NCI-H774 (cell line): ENCODE measurements at places on chromosomes 2 and 18.
A peak's percentile ranks its signal among the peaks of the same experiment; 100 is the strongest.

DNA sequence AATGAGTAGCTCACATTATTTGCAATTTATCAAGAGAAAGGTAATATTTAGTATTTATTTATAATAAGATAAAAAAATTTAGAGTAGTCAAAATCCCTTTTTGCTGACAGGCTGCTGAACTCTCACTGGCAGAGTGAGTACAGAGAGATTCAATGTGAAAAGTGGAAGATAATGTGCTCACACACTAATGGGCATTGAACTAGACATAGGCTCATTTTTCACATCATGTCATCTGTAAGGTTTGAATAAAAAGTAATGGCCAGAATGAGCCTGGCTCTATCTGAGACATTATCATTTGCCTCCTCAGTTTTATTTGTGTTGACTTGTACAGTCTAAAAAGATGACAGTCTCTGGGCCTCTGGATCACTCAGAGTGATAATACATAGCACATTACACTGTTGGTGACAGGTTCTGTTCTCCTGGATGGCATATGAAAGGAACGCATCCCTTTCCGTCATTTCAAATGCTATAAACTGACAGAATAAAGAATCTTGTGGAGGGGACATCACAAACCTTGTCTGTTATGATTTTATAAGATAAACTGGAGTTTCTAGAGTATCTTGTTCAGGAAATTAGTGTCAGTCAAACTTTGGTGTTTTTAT lies 812.9 kb downstream of the NR4A2 start:
- DNase-seq, result no peak

- no peak for DNase-seq
Observed at GRCh38 chr2:239315308-239315707, 85.5 kb downstream of the HDAC4 start.

GRCh38 chr2:157324331-157324843 lies 1.2 kb downstream of the ERMN start:
- DNase-seq, result no peak

DNA sequence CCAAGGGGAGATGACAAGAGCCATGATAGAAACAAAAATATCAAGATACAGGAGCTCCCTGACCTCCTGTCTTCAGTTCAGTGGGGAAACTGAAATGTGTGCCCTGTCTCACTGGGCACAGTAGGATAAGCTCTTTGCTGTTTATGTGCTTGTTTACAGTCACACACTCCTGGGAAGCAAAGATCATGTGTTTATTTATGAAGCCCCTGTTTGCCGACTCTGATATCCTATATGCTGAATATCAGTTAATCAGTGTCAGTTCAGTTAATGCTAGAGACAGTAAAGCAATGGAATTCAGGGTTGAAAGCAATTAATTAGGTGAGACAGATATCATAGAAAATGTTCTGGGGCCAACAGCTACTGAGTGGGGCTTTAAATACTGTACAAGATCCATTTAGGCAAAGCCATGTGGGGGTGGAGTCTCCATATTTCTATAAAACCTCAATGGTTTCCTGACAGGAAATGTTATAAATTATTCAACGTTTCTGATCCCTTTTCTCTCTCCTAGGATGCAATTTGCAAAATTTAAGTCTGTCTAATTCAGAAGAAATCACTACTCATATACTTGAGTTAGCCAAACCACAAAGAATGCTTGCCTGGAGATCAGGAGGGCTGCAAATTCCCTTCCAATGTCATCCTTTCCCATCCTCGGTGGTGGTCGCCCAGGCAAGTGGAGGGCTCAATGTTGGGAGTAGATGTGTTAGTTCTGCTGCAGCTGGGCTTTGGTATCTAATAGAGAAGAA lies 551.3 kb downstream of the CMPK2 start:
- DNase-seq, result no peak

- no peak for DNase-seq
Observed at GRCh38 chr2:49111456-49111855, 42.9 kb downstream of the FSHR start.

GRCh38 chr2:241481687-241482086 lies 26.7 kb downstream of the STK25 start:
- DNase-seq, result no peak

GRCh38 chr2:85269959-85270358 lies 57.8 kb downstream of the TGOLN2 start:
- no peak for DNase-seq

GRCh38 chr2:101113441-101114267 lies 37.5 kb downstream of the TBC1D8 start:
- peak; percentile 55 for DNase-seq

DNA sequence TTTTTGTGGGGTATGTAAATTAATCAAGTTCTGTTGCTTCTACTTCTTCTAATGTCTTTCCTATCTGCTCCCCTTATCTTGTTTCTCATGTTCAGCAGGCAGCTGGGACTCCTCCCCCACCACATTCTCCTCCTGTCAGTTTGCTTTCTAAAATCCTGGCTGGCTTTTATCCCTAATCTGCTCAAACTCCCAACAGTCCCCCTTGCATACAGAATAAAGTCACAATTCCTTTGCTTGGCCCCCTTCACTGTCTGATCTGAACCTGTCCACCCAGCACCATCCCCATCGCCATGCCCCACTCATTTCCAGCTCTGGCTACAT lies 2.2 kb downstream of the CFAP221 start:
- no peak for DNase-seq

- no peak for DNase-seq
Observed at GRCh38 chr2:64685430-64685829, 31.7 kb upstream of the SERTAD2 start.

DNA sequence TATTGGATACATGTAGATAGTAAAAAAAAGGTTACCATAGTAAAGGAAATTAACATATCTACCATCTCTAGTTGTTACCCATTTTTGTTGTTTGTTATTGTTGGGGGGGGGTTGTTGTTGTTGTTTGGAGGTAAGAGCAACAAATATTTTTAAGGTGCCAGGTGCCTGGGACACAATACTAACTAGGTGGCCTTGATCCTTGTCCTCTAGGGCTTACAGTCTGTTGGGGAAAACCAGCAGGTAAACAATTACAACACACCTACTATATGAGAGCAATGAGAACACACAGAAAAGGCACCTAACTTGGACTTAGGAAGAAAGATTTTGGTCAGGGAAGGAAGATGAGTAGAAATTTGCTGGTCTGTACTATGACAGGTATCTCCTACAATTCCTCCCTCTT lies 46.3 kb downstream of the SCN9A start:
- no peak for DNase-seq

GRCh38 chr2:219289537-219290361 lies 10.6 kb downstream of the DNAJB2 start:
- no peak for DNase-seq

DNA sequence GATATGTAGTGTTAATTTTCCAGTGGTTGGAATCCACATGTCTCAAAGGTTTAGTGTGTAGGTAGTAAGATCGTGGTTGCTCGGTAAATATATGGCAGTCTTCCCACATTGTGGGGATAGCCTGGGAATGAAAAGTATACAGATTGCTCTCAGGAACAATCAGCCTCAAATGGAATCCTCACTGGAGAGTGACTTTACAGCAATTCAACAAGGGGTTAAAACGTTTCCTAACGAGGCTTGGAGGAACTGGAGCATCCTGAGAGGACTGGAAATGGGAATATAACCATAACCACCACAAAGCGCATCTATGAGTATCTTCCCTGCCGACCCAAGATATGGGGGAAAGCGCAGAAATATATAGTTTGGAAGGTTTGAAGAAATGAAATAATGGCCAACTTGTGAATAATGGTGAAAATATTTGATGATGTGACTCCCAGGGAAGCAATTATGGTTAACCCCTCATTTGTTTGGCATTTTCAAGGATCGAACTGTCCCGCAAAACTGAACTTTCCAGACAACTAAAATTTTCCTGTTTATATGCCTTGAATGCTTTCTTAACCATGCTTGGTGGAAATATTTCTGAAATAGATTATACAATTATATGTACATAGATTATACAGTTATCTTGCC lies 100.7 kb upstream of the FOSL2 start:
- DNase-seq, result no peak

GRCh38 chr2:71557321-71557720 lies 104.0 kb downstream of the DYSF start:
- no peak for DNase-seq

GRCh38 chr2:216799873-216800431 lies 59.9 kb downstream of the TNP1 start:
- DNase-seq, result no peak

DNA sequence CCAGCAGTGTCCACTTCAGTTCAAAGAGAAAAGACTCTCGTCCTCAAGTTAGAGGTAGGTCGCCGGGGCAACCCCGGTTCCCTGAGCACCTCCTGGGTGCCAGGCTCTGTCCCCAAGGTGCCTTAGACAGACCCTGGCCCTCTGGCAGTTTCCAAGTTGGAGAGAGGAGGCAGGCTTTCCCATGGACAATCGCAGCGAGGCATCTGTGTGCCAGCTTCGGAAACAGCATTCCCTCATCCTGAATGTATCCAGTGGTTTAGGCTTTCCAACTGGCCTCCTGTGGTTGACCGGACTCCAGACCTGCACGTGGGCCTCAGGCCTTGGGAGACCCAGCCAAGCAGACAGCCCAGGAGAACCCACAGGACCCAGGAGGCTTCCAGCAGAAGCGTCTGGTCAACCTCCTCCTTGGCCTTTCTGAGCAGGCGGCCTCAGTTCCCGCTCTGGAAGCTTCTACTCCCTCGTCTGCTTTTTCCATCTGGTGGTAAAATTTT lies 70.3 kb downstream of the KCNF1 start:
- DNase-seq, result no peak

DNA sequence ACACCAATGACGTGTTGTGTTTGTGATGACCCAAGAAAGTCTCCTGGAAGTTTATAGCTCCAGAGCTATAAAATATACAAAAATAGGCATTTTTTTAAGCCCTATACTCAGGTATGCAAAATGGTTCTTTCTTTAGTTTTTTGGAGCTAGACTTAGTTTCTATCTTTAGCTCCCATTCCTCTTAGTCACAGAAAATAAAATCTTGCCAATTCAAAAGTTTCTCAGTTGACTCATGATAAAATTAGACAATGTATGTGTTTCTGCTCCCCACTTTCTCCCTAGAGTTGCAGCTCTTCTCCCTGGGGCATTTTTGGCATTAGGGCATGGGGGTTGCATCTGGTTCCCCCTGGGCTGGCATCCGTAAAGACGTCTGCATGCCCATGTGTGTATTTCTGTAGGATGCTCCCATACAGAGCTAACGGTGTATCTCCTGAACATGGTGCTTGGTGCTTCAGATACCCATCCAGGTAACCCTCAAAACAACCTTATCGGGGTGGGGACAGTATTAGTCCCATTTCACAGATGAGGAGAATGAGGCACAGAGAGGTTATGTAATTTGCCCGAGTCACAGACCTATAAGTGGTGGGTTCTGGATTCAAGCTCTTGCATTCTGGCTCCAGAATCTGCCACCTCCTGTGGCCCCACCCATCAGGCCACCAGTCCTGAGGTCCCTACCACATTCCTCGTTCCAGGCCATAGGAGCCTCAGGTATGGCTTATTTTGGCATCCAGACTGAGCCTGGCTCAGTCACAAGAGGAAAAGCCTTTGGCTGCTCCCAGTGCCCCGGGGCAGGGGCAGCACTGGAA lies 43.1 kb upstream of the ASAP2 start:
- no peak for DNase-seq

DNA sequence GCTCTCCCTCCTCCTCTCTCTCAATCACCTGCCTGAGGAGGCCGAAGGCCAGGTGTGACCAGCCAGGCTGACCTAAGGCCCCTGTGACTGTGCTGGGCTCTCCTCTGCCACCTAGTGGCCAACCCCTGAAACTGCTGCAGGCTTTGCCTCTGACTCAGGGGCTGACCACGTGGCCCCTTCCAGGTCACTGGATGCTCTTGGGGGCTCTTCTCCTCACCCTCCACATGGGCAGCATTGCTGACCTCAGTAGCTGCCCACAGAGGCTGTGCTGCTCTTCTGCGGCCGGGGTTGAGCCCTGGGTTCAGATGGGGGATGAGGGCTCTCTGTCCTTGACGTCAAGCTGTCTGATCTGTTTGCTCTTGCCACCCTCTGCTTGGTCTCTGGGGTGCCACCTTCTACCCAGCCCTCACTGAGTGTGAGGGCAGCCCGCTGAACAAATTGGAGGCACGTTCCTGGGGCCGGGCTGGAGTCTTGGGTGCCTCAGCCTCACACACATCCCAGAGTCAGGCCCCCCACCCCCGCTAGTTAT lies 122.7 kb downstream of the TWIST2 start:
- DNase-seq, result peak; percentile 27

DNA sequence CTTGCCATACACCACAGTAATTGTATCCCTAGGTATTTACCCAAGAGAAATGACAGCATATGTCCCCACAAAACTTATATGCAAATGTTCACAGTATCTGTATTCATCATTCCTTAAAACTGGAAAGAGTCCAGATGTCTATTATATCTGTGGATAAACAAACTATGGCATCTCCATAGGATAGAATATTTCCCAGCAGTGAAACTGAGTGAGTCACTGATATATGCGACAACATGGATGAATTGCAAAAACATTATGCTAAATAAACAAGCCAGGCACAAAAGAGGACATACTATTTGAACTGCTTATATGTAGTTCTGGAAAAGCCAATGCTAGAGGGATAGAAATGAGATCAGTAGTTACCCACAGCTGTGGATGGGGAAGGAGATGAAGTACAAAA lies 359.4 kb upstream of the DSEL start:
- DNase-seq, result no peak

- no peak for DNase-seq
Observed at GRCh38 chr2:11749646-11750349, 3.4 kb downstream of the LPIN1 start.

DNA sequence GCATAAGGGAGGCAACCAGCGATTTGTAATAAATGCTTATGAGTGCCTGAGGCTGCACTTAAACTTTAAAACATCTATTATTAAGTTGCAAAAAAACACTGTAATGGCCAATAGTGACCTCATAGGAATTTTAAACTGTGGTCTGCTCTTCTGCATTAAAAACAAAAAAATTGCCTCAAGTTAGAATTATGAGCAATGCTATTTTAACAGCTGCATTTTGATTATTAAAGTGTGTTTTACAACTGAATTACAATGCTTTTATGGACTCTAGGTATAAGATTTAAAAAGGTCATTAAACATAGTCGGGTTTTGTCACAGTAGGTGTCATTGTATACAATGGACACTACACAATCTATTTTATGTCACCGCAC lies 528.7 kb upstream of the FANCL start:
- DNase-seq, result no peak

DNA sequence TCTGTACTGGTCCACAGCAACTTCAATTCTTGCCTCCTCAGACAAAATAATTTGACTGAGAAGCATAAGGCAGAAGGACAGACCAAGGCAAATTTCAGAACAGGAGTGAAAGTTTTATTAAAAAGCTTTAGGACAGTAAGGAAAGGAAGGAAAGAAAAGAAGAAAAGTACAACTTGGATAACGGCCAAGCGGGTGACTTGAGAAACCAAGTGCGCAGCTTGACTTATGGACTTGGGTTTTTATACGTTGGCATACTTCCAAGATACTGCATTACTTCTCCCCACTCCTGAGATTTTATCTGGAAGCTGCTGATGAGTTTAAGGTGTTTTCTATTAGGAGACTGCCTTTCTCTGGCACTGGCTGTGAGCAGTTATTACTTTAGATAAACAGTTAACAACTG lies 64.7 kb downstream of the CCDC178 start:
- DNase-seq, result no peak
